ENCODE measurements at places on chromosomes 1 and 21.

DNA sequence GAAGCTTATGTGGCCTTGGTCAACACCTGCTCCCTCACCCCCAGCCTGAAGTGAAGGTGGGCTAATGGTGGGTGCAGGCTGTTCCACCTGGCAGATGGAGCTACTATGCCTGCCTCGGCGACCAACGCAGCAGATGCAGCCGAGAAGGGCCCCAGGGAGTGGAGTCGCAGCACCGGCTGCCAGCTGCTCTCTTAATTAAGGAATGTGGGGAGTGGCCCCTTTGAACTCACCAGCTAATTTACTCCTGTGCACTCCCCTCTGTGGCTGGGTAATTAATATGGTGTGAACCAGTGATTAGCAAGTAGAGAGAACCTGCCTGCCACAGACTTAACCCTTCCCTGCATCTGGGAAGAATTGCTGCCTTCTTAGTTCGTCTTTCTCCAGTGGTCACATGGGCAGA is 3.3 kb upstream of the SLAMF8 start:
- no peak for DNase-seq

DNA sequence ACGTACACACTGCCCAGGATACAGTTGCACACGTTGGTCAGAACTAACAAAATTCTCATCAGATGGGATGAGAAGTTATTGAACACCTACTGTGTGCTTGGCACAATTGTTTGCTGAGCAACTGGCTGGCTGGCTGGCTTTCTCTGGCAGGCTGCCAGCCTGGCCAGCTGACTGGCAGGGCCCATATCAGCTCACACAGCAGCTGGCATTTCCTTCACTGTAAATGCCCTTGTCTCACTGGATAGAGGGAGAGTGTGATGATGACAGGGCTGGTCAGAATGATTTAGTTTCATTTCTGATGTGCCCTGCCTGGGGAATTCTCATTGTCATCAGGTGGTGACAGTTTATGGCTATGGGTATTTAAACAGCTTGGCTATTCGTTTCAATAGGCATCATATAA is 15.8 kb downstream of the CAMK2N1 start:
- no peak for DNase-seq

DNA sequence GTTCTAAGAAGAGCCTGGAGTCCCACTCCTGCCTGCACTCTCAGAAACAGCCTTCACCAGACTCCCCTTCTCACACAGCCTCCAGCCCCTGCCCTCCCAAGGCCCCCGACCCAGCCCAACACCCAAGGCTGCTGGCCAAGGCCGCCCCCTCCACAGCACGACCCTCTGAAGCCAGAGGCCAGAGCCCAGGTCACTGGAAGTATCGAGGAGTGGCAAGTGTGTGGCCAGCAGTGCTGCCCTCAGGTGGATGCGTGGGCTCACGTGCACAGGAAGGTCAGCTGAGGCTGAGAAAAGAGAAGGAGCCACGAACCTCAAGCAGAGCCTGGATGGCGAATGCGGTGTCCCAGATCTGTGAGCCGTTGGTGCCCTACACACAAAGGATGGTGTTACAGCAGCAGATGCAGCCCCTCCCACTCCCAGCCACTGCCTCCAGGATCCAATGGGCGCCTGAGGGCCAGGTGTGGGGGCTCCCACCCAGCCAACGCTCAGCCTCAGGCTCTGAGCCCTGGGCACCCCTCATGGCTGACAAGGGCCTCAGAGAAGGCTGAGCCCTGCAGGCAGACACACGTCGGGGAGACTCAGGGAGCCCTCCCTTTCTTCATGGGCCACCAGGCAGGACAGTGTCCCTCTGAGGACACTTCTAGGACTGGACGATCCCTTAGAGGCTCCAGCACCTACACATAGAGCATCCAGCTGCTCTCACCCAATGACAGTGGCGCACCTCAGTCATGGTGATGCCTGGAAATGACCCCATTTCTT is 18.0 kb downstream of the LSS start:
- DNase-seq, result no peak

GRCh38 chr1:17011092-17011438 is 663 bp downstream of the ATP13A2 start:
- no peak for DNase-seq

DNA sequence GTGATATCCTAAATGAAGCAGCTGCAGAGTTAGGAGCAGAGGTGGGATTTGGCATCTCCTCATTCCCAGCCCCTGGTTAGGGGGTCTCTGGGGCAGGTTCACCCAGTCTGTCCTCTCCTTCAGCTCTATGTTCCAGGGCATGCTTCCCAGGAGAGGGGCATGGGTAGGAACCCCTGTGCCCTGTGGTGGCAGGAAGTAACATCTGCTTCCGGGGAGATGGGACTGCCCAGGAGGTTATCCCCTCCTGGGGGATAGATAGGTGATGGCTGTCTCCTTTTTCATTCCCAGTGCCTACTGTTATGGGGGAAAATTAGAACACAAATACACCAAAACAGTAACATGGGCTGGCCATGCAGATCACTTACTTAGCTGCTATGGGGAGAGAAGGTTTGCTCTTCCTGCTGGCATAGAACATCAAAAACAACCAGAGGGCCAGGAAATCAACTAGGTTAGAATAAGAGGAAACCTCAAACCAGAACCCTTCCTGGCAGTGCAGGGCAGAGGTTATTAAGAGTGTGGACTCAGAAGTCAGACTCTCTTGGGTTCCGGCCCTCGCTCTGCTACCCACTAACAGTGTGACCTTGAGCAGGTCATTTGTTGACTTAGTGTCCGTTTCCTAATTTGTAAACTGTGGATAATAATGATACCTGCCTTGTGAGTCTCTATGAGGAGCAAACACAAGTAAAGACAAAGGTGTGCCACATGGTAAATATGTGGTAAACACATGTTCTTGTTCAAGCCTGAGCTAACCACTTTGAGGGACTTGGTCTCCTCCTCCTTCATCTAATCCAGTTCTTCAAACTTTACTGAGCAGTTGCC is 157.8 kb upstream of the JUN start:
- DNase-seq, result no peak

DNA sequence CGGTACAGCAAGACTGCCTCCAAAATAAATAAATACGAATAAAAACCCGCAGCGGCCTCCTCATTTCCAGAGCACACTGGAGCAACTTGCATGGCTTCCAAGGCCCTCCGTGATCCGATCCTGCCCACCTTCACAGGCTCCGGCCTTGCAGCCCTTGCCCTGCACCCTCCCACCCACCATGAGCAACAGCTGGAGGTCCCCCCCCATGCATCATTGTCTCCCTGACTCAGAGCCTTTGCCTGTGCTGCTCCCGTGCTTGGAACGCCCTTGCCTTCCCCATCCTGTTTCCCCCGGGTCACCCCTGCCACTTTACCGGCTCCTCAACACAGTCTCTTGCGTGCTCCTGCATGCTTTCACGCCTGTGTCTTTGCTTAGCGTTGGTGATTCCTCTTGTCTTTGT is 71.0 kb upstream of the ANGPTL1 start:
- no peak for DNase-seq

- no peak for DNase-seq
These were observed 43.9 kb upstream of the SAMSN1 start for GRCh38 chr21:14589855-14590563.

DNA sequence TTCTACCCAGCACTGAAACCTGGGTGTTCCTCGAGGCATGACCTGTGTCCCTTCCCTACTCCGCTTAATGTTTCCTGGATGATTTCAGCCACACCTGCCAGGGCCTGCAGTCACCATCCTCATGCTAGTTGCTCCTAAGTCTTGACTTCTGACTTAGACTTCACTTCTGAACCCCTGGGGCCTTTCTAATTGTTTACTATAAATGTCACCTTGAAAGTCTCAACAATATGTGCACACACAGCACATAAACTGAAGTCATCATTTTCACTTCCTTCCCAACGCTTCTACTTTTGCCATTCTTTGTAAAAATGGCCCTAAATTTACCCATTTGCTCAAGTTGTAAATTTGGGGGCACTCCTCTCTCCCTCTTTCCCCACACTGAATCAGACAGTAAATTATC is 141.1 kb downstream of the DYRK1A start:
- no peak for DNase-seq

DNA sequence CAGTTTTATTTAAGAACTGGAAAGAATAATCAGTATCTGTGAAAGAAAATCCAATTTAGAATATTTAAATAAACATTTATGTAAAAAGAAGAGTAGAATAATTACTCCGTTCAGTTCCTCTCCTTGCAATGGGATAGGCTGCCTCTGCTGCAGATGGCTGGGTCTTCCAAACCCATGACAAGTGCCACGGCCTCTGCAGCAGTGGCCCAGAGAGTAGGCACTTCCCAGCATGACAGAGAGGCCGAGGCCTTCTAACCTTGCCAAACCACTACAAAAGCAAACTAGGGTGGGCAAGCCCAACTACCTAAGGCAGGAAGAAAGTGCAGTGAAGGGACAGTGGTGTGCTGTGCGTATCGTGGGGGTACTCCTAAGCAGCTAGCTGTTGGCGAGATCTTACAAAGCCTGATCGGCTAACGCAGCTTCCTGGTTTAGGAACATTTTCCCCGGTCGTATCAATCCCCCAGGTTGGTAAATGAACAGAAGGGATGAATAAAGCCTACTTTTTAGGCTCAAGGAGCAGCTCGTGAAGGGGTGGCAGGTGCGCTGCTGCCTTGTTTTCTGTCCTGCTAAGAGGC is 14.5 kb downstream of the ICMT start:
- no peak for DNase-seq

- no peak for DNase-seq
These were observed 6.3 kb downstream of the FHL3 start for GRCh38 chr1:37998913-37999429.

- no peak for DNase-seq
These were observed 3.6 kb upstream of the NFIA start for GRCh38 chr1:61078618-61079295.

GRCh38 chr1:17427696-17428660 is 11.5 kb downstream of the RCC2 start:
- no peak for DNase-seq

GRCh38 chr1:53326598-53327181 is 1.2 kb downstream of the LRP8 start:
- no peak for DNase-seq

DNA sequence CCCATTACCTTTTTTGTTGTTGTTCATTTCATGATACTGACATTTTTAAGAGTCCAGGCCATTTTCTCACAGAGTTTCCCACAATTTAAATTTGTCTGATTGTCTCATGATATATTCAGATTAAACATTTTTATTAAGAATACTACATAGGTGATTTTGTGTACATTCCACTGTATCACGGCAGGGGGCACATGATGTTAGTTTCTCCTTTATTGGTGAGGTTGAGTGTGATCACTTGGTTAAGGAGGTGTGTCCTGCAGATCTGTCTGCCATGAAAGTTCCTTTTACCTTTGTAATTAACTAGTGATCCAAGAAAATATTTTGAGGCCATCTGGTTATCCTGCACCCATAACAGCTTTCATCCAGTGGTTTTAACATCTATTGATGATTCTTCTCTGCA is 11.8 kb downstream of the RTCA start:
- no peak for DNase-seq

GRCh38 chr1:117467336-117467735 is 100.1 kb downstream of the MAN1A2 start:
- no peak for DNase-seq

- no peak for DNase-seq
These were observed 31.7 kb upstream of the GADD45A start for GRCh38 chr1:67653304-67653703.

DNA sequence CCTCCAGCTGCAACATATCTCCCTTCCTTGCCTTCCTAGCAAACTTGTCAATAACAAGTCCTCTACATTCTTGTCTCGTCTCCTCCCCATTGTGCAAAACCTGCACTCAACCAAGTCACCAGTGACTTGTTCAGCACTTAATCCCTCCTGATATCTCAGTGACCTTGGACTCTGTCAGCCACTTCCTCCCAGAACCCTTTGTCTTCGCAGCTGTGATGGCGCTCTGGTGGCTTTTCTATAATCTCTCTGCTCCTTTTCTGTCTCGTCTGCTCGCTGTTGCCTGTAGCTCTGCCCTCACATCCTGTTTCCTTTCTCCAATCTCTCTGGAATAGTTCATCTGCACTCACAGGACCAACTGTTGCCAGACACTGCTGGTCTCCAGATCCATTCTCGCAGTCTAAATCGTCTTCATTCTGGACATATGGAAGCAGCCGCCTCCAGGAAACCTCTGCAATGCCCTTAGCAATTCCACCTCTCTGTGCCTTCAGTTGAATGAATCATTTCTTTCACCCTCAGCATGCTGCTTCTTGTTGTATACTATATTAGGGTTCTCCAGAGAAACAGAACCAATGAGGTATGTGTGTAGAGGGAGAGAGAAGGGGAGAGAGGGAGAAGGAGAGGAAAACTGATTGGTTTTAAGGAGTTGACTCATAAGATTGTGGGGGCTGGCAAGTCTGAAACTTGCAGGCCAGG is 17.4 kb upstream of the IFNAR2 start:
- peak; percentile 33 for DNase-seq

- DNase-seq, result no peak
These were observed 581 bp downstream of the ETV3 start for GRCh38 chr1:157137408-157138219.

DNA sequence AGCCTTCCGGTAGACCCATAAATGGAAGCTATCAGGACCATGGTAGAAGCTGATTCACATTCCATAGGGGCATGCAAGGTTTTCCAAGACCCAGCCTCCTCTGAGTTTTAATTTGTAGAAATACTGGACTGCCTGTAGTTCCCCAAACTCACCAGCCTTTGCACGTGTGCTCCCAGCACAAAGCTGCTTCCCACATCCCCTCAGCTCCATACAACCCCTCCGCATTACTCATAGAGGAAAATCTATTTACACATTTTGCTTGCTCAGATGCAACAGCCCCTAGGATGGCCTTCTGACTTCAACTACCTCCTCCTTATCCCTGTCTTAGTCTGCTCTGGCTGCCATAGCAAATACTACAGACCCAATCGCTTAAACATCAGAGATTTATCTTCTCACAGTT is 336.2 kb downstream of the SETD4 start:
- DNase-seq, result no peak

GRCh38 chr1:228265167-228265566 is 57.3 kb downstream of the OBSCN start:
- DNase-seq, result no peak

- DNase-seq, result no peak
These were observed 196.0 kb upstream of the NCAM2 start for GRCh38 chr21:20802201-20802600.

- no peak for DNase-seq
These were observed 221.1 kb downstream of the NPHP4 start for GRCh38 chr1:5770981-5771765.

GRCh38 chr1:3219791-3220467 is 150.9 kb downstream of the PRDM16 start:
- DNase-seq, result no peak

GRCh38 chr1:219651993-219652392 is 39.1 kb upstream of the ZC3H11B start:
- DNase-seq, result no peak

DNA sequence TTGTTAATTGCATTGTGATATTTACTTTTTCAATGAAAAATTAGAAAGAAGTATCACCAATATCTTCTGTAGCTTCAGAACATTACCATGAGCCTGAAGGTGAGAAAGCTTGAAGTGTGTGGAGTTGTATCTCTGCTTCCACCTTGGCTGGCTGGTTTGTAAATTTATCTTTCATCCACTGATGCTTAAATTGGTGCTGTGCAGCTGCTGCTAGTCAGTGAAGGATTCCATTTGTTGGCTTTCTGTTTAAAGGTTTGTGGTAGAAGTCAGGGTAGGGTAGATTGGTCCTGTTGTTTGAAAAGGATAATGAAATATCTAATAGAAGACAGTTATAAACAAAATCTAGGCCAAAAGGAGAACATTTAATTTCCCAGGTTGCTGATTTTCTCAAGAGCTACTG is 105.7 kb downstream of the C1orf21 start:
- no peak for DNase-seq

- DNase-seq, result no peak
These were observed 15.0 kb downstream of the KRTAP26-1 start for GRCh38 chr21:30305136-30305535.

Measured in AG04450 (cell line).